T1000 (cell line): ENCODE measurements at places on chromosomes 16 and 17.

- peak; percentile 25 for DNase-seq
Measured at GRCh38 chr17:48577946-48578615, at the start of gene HOXB4. Gene HOXB4, minus strand, starts transcription at chr17:48578350. Its CDS starts 31 bp downstream, at chr17:48578319.

DNA sequence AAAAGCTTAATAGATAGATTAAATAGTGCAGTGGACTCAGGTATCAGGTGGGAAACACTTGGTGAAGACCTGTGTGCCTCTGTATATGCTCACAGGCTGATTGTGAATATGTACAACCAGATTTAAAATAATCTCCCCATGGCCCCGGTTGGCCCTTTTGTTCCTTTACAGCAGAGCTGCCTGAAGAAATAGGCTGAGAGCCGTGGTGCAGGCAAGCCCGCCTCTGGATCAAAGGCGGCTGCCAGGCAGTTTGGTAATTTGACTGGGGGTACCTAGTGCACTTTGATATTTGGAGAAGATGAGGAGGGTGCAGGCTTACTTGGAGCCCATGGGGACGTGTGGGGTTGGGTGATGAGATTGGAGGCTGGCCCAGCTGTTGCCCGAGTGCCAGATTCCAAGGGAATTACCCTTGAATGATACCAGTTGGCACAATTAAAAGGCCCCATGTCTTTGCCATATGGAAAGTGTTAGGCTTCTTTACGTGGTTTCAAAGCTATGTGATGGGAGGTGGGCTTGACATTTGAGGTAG, 5.0 kb downstream of the NKD1 start:
- no peak for DNase-seq

- no peak for DNase-seq
Measured at GRCh38 chr16:87832137-87832527, 37.2 kb downstream of the SLC7A5 start.

- no peak for DNase-seq
Measured at GRCh38 chr17:7636163-7636562, 6.2 kb downstream of the SHBG start.

- peak; percentile 91 for DNase-seq
Measured at GRCh38 chr17:43723697-43724359, 34.8 kb downstream of the SOST start.
